Stimulated activated CD4-positive, alpha-beta T cell treated with anti-CD3 and anti-CD28 coated beads, Interleukin-1b, Interleukin-23, amount 100 ng/mL, for 1 hour (primary cell): ENCODE measurements at places on chromosomes 2 and 18.

- DNase-seq, result no peak
Observed at GRCh38 chr2:158934170-158934569, 34.3 kb upstream of the TANC1 start.

DNA sequence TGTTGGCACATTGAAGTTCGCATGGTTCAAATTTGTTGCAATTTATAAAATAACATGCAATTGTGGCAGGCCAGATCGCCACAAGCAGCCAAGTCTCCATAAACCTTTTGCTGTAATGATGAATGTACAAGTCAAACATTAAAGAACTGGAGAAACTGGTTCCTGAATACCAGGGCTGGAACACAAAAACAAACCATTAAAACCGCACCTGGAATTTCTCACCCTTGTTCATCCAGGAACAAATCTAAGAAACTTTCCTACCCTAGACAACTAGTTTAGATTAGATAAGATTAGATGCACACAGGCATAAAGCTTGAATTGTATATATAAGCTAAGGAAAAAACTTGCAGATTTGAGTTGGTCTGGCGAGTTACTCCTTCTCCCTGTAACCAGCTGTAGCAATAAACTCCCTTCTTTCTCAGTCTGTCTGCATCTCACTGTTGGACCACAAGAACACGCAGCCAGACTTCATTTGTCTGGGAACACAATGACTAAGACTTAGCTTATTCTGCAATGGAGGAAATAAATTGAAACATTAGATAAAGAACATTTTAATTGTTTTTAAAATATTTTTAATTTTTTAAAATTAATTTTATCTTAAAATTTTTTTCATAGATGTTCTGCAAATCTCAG lies 1835.5 kb upstream of the LRRTM1 start:
- no peak for DNase-seq

DNA sequence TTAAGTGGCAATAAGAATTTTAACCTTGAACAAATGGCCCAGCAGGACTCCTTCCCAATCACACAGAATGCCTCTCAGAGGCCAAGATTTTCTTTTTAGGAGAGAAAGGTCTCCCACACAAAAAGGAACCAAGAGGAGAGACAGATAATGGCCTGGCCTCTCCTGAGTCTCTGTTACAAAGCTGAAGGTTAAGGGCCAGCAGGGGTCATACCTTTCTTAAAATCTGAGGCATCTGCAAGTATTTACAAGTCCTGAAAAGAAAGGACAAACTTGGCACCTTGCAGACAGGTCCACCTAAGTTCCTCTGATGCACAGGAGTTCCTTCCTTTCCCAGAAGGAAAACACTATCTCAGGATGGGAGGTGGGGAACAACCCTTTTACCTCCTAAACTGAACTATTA lies 142.3 kb downstream of the TMEM163 start:
- DNase-seq, result no peak

- no peak for DNase-seq
Observed at GRCh38 chr2:173493874-173494273, 139.2 kb downstream of the CDCA7 start.
